ENCODE measurements at places on chromosomes 3 and 15.

DNA sequence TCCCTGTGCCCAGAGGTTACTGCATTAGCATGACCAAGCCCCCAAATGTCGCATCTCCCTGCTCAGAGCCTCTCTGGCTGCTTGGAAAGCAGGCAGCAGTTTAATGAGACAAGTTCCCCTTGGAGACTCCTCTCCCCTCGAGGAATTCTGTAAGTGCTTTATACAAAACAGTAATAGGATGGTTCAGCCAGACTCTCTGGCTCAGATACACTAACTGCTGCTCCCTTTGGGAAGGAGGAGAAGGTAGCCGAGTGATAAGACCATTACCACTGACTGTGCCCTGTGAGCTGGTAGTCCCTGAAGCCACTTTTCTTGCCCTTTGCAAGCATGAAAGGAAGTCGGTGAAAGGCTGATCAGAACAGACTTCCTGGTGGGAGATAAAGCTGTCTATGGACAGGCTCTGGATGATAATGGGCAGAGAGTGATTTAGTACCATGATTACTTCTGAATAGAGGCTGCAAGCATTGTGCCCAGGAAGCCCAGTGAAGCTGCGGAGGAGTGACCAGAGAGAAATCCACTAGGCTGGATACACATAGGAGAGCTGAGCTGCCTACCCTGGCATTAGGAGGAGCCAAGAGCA lies 100.8 kb downstream of the SEMA6D start:
- DNase-seq = no peak

DNA sequence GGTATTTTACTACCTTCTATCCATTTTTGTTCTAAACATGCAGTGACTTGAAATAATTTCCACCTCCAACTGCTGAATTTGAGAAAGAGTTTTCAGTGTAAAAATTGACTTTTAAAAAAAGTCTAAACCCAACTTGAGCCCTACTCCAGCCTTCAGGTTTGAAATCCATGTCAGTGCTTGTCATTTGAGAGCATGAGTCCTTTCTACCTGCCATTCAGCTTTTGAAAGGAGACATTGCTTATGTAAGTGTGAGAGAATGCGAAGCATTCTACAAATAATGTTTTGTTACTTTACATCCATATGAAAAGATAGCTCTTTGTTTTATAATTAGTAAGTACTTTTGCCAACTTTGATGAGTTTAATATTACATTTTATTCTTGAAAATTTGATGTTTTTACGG lies 329.2 kb downstream of the PTPRG start:
- DNase-seq = no peak

- no peak for DNase-seq
Observed at GRCh38 chr3:160820022-160820421, 64.0 kb downstream of the PPM1L start.

DNA sequence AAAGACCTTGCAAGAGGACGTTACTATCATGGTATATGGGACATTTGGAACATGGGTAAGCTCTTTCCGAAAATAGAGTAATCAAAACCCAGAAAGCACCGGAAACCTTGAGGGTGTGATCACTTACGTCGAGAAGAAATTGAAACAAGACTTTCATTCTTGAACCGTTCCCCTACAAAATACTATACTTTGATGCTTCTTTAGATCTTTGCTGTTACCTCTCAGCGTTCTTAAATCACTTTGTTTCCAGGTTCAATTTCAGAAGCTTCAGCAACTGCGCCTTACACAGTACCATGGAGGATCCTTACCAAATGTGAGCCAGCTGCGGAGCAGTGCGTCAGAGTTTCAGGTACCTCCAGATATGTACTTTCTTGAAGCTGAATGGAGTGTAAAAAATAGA lies 10.1 kb downstream of the CRTC3 start:
- no peak for DNase-seq

DNA sequence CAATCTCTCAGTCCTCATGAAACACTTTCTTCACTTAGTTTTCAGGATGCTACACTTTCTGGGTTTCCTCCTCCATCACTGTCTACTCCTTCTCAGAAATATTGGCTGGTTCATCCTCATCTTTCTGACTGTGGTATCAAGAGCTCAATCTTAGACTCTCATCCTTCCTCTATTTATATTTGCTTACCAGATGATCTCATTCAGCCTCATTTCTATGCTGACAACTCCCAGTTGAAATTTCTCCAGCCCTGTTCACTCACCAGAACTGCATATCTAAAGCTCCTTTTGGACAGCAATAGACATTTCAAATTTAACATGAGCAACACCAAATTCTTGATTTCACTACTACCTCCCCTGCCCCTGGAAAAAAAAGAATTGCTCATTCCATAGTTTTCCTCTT lies 48.0 kb upstream of the FBN1 start:
- no peak for DNase-seq

DNA sequence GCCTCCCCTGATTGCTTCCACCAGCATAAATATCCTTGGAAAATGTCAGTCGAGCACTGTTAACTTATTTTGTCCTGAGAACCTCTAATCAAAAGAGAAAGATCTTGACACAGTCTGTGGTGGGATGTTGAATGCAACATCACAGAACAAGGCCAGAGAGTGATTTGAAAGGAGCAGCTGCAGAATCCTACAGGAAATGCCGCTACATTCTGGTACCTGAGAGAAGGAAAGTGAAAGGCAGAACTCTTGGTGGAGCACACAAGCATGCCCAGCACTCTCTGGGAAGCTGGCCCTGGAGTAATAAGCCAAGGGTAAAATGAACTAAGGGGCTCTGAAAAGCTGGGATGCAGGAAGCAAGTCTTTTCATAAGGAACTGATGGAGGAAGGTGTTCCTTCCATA lies 75.8 kb downstream of the CBLB start:
- DNase-seq = no peak

GRCh38 chr3:57587905-57588304 lies 9.2 kb downstream of the ARF4 start:
- DNase-seq = no peak

DNA sequence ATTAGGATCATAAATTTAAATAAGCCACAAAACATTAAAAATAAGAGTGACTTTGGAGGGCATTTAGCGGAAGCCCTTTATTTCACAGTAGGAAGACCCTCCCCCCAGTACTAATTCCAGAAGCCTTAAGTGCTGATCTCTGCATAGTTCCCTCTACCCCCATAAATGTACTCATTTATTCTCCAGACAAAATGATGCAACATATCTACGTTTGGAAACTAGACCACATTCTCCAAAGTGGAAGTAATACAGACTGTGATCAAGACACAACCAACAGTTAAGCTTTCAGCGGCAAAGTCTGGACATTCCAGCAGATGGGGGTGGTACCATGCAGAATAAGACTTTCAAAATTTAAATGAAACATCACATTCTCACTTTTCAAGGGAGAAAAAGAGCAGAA lies 44.8 kb upstream of the RPS17 start:
- no peak for DNase-seq

Measured in GOT3 (cell line).